ENCODE measurements at places on chromosomes 13 and 19.

- no peak for DNase-seq
Observed at GRCh38 chr13:113506025-113506685, 15.6 kb upstream of the DCUN1D2 start.

- DNase-seq = no peak
Observed at GRCh38 chr19:22261596-22261995, 24.6 kb upstream of the ZNF729 start.

DNA sequence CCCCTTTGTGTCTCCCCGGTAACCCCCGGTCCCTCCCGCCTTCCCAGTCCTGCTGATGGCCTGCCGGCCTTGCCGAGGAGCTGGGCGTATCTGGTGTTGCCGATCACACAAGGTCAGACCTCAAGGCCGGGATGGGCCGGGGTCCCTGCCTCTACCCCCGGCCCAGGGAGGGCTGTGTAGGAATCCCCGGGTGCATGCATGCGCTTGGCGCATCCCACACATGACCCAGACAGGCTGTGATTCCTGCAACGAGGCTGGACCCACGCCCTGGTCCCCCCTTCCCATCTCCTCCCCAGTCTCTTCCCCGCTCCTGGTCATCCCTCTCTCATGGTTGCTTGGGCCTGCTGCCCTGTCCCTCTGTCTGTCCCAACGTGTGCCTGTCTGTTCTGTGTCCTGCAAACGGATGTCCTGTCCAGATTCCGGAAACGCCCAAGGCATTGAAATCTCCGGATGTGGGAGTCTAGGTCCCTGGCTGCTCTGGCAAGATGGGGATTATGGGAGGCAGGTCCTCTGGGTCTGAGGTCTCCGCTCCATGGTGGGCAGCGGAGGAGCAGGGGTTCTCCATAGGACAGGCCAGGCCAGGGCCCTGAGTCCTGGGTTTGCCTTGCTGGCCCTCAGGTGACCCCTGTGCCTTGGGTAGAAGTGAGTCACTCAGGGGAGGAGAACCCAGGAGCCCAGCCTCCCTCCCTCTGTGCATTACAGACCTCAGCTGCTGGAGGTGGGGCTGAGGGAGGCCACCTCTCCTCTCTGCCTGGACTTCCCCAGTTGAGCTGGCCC lies 1.6 kb downstream of the PKN1 start:
- DNase-seq = peak; percentile 81

GRCh38 chr19:47247308-47247990 lies 8.9 kb upstream of the CCDC9 start:
- peak; percentile 62 for DNase-seq

DNA sequence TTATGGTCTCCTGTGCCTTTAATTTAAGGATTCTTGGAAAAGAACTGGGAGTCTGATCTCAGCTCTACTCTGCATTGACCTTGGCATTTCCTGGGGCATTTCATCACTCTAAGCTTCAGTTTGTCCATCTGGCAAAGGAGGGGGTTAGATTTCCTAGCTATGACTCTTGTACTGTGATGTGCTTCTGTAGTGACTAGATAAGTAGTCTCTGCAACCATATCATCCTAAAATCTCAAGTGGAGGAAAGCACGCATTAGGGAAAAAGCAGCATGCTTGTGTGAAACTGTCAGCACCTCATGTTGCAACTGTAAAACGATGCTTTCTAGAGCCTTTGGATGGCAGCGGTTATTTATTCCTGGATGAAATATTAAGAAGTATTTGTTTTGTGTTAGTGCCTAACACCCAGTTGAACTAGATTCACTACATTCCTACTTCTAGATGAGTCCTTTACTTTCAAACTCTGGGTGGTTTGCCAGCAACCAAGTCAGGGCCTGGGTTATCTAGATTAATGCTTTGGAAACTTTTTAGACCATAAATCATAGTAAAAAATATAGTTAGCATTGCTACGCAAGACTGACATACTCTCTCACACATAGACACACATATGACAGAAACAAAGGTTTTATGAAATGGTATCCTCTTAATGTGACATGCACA lies 6.8 kb downstream of the WDFY2 start:
- DNase-seq = peak; percentile 100

DNA sequence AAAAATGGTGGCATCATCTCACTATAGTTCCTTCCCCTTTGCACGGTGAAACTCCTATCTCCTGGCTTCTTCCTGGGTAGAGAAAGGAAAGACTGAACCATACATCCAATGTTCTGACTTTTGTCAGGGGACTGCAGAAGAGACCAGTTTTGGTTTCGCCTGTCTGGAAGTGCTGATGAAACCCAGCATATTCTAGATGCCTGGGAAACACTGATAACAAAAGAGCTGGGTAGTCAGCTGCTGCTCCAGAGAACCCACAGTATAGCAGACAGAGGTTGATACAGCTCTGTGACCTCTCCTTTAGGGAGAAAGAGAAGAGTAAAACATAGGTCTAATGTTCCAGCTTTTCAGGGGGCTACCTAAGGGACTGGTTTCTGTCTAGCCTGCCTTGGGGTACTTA lies 695.3 kb downstream of the DIAPH3 start:
- peak; percentile 40 for DNase-seq

DNA sequence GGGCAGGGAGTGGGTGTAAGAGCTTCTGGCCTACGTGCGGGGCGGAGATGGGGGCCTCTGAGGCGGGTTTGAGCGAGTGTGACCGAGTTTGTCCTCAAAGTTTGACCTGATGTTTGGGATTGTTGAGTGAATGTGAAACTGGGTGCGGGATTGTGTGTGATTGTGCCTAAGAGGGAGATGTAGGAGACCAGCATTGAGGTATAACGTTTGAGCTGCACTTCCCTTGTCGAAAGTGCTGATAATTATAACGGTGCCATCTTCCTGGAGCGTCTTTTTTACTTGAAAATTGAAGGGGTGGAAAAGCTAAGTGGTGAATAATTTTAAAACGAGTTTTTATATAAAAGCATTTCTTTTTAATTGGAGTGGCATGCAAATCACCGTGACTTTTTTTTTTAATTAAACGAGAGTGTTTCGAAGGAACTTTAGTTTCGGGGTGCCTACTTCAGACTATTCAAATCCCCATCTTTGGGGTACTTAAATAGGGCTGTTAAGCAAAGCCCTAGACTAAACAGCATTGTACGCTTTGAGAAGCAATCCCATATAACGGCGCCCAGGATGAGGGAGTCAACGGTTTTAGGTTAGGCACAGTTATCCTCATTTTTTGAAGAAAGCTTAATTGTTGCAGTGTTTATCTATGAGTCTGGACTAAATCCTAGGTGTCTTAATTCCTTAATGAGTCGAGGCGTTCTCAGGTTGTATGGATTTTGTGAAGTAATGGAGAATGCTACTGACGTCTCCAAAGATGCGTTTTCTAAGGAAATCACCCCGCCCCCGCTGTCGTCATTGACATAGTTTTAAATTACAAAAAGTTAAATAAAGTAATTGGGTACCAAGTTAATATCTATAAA lies 594 bp downstream of the ZNF146 start:
- peak; percentile 37 for DNase-seq

DNA sequence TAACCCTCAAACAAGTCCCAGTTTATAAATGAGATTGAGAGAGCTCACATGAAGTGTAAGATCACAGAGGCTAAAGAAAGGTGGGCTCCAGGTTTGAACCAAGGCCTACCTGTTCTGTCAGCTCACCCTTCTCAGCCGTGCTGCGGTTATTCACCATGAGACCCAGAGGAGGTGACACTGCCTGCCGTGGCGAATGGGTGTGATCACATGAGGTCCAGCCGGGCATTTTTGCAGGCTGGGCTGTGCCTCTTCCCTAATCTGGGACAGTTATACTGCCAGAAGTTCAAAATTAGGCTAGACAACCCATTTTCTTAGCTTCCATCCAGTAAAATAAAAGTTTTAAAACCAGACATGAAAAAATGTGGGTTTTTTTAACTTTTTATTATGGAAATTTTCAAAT lies 146.8 kb downstream of the FOXO1 start:
- DNase-seq = no peak

GRCh38 chr19:1396019-1396767 lies 5.1 kb downstream of the GAMT start:
- no peak for DNase-seq

- peak; percentile 31 for DNase-seq
Observed at GRCh38 chr13:27954406-27954851, 14.7 kb downstream of the CDX2 start.

All from amniotic epithelial cell (primary cell).